ENCODE measurements at places on chromosomes 6 and 20. TPM values are rescaled to one million over a fixed set of nuclear protein-coding genes. Genes with fewer than 3 reads are reported as not detected.

Gene MYB
- polyA plus RNA-seq = 0.07 TPM

Gene CENPB
- polyA plus RNA-seq = 15.4 TPM

Gene LBP
- polyA plus RNA-seq = not detected

Gene RIPOR3
- polyA plus RNA-seq = 9.6 TPM

Gene ENPP4
- 6.5 TPM for polyA plus RNA-seq

Gene MCHR2
- not detected for polyA plus RNA-seq

Gene SCGN
- 0.33 TPM for polyA plus RNA-seq

Gene TMEM14B
- 123 TPM for polyA plus RNA-seq

Gene ENPP5
- polyA plus RNA-seq = 8.2 TPM

Gene SMLR1
- 0.40 TPM for polyA plus RNA-seq

Gene TPBG
- 9.0 TPM for polyA plus RNA-seq

Gene REM1
- 5.3 TPM for polyA plus RNA-seq

Gene POU5F1
- polyA plus RNA-seq = 0.41 TPM

Gene BCLAF1
- 41.0 TPM for polyA plus RNA-seq

Gene C20orf144
- polyA plus RNA-seq = 0.05 TPM

Gene RREB1
- polyA plus RNA-seq = 15.1 TPM

Gene ATP5F1E
- polyA plus RNA-seq = 28.1 TPM

Gene TNXB
- polyA plus RNA-seq = 13.3 TPM

Gene GSTA3
- 1.6 TPM for polyA plus RNA-seq

Gene CST9L
- not detected for polyA plus RNA-seq

Gene OARD1
- 34.5 TPM for polyA plus RNA-seq

Gene DEFB110
- polyA plus RNA-seq = not detected

Gene HM13
- 129 TPM for polyA plus RNA-seq

Gene HLA-DRA
- polyA plus RNA-seq = 118 TPM

Gene CPXM1
- 50.9 TPM for polyA plus RNA-seq

Gene RNF39
- polyA plus RNA-seq = 1.1 TPM

Gene MCM8
- 2.4 TPM for polyA plus RNA-seq

Gene DEFB124
- polyA plus RNA-seq = not detected

Gene PI16
- polyA plus RNA-seq = 7.7 TPM

Gene GPR63
- 2.5 TPM for polyA plus RNA-seq

Gene NMBR
- not detected for polyA plus RNA-seq

Gene FAM209A
- polyA plus RNA-seq = 0.18 TPM

Gene BRPF3
- polyA plus RNA-seq = 30.3 TPM

Gene IPCEF1
- polyA plus RNA-seq = 1.3 TPM

Gene WFDC10B
- not detected for polyA plus RNA-seq

Gene PARD6B
- 0.91 TPM for polyA plus RNA-seq

Gene NUDT3
- 25.8 TPM for polyA plus RNA-seq

Gene SEMG1
- polyA plus RNA-seq = not detected

Gene SLC17A1
- not detected for polyA plus RNA-seq

Gene DPM1
- 41.5 TPM for polyA plus RNA-seq

Gene KIF13A
- 38.0 TPM for polyA plus RNA-seq

Gene ATP9A
- 12.9 TPM for polyA plus RNA-seq

Gene SLC2A10
- 11.0 TPM for polyA plus RNA-seq

Gene GRM1
- 0.03 TPM for polyA plus RNA-seq

Gene BANF2
- not detected for polyA plus RNA-seq

Gene TREML4
- polyA plus RNA-seq = not detected

All from ovary (tissue), 10 donors.